ENCODE measurements at places on chromosomes 3 and 15.

DNA sequence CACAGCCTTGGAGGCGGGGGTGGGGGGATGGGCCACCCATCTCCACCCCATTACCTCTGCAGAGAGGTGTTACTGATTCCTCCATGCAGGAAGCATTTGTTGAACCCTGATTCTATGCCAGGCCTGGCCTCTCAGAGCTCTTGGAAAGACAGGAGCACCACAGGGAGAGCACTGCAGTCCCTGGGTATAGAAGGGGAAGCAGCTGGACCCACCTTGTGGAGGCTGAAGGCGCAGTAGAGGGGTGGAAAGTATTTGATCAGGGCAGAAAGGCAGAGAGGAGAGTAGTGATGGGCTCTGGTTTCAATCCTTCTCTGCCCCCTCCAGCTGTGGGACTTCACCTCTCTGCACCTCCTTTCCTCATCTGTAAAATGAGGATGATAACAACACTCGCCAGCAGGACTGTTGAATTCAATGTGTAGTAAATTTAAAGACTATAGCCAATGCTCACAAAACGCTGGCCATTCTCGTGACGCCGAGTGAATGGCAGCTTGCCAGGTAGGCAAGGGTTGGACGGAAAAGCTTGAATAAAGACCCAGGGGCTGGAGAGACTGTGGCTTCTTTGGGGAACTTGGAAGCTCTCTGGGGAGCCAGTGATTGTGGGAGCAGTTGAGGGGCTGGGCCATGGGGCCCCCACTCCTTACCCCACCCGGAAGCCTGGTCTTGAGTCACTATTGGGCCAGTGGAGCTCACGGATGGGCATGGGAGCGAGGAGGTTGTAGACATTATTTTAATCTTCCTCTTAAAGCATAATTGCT lies 8.0 kb upstream of the CCDC33 start:
- DNase-seq: no peak

DNA sequence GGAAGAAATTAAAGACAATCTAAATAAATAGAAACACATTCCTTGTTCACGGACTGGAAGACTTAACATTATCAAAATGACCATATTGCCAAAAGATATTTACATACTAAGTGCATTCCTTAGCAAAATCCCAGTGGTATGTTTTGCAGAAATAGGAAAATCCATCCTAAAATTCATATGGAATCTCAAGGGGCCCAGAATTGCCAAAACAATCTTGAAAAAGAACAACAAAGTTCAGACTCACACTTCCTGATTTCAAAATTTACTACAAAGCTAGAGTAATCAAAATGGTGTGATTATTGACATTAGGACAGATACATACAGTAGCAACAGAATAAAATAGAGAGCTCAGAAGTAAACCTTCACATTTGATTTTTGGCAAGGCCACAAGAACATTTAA lies 515.5 kb downstream of the OCA2 start:
- DNase-seq: no peak

DNA sequence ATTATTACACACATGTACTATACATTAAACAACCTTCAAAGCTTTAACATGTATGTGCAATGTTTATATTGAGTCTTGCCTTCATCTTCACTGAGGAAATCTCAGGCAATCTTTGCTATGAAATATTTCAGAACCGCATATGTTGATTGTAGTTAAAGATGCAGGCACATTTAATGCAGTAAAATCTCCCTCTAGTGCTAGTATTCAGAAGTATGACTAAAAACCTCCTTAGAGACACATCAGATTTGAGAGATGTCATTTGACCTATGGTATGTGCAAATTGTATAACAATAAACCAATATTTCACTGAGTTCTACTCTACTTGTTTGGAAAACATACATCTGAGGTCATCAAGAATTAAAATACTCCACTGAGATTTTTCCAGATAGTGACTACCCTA lies 123.8 kb upstream of the C15orf61 start:
- no peak for DNase-seq

DNA sequence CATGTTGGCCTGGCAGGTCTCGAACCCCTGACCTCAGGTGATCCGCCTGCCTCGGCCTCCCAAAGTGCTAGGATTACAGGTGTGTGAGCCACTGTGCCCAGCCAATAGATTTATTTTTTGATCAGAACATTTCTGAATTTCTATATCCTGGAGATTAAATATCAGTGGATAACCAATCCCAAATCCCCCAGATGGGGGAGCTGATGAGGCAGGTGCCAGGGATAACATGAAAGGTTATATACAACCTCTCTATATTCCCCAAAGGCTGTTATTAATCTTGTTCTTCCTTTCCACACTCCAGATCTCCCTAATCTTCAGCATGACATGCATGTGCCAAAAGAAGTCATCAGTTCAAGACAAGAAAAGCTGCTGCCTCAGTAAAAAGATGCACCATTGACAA lies 112.3 kb downstream of the WDR76 start:
- peak; percentile 44 for DNase-seq

DNA sequence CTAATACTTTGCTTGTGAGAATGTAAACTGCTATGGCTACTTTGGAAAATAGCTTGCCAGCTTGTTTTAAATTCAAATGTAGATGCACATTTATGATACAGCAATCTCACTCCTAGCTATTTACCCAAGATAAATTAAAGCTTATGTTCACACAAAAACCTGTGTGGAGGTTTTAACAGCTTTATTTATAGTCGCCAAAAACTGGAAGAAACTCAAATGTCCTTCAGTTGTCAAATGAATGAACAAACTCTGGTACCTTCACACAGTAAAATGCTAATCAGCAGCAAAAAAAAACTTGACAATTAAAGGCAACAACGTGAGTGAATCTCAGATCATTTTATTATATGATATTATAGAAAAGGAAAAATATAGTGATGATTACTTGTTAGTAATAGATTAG lies 248.6 kb upstream of the NECTIN3 start:
- DNase-seq: no peak

- no peak for DNase-seq
Observed at GRCh38 chr3:182596676-182597410, 196.5 kb upstream of the ATP11B start.

DNA sequence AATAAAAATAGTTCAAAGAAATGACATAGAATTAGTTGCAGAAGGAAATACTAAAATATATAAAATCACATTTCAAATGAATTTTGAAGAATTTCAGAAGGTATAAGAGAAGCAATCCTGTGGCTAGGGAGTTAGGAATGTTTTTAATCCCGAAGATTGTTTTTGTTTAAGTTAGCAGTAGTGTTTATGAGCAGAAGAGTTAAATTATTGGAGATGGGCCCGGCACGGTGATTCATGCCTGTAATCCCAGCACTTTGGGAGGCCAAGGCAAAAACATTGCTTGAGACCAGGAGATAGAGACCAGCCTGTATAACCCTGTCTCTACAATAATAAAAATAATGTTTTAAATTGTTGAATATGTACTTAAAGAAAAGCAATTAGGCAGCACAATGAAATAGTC lies 432.5 kb downstream of the MFSD1 start:
- DNase-seq: no peak

DNA sequence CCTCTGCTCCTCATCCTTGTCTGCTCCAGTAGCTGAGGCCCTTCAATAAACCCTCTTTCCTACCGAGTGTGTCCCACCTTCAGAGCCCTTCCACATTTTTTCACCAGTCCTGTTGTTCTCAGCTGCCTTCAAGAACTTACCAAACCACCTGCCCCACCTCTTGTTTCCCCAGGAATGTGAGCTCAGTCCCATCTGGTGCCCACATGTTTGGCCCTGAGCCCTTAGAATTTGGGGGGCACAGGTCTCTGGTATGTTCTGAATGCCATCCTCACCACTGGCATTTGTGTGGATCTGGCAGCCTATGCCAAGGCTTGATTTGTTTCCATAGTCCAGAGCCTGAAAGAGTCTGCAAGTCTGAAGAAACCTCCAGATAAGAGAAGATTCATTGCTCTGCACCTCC lies 315.2 kb upstream of the PPP2R3A start:
- DNase-seq: no peak

GRCh38 chr3:118534519-118534918 lies 500.1 kb downstream of the IGSF11 start:
- DNase-seq: no peak

DNA sequence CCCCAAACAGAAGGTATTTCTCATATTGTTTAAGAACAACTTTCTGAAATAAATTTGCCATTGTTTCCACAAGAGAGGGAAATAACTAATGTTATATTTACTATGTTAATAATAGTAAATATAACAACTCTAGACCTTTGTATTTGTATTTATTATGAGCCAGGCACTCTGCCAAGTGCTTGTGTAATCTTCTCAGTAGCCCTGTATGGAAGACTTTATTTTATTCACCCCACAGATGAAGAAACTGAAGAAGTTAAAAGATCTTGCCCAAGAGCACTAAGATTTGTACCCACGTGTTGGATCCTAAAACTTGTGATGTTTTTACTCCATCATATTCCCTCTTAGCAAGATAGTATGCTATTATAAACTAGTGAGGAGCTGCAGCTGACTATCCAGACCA lies 12.0 kb upstream of the GNB4 start:
- no peak for DNase-seq

- no peak for DNase-seq
Observed at GRCh38 chr3:192220915-192221314, 506.4 kb downstream of the FGF12 start.

- DNase-seq: no peak
Observed at GRCh38 chr3:79424811-79425210, 343.0 kb downstream of the ROBO1 start.

DNA sequence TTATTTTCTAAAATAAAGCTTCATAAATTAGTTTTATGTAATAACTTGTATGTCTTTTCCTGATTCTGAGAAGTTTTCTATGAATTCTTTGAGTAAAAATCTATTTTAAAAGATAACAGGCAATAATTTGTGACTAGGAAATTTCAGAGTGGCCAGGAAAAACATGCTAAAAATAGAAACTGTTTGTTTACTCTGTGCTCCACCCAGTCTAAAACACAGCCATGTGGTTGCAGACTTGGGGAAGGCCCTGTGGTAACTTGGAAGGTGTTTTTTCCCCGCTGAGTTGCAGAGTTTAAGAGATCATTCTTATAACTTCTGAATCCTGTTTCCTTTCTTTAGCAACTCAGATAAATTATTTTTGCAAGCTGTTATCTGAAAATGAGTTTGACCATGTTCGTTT lies 21.9 kb downstream of the PLCL2 start:
- DNase-seq: no peak

GRCh38 chr3:111568355-111568754 lies 26.4 kb downstream of the CD96 start:
- DNase-seq: no peak

DNA sequence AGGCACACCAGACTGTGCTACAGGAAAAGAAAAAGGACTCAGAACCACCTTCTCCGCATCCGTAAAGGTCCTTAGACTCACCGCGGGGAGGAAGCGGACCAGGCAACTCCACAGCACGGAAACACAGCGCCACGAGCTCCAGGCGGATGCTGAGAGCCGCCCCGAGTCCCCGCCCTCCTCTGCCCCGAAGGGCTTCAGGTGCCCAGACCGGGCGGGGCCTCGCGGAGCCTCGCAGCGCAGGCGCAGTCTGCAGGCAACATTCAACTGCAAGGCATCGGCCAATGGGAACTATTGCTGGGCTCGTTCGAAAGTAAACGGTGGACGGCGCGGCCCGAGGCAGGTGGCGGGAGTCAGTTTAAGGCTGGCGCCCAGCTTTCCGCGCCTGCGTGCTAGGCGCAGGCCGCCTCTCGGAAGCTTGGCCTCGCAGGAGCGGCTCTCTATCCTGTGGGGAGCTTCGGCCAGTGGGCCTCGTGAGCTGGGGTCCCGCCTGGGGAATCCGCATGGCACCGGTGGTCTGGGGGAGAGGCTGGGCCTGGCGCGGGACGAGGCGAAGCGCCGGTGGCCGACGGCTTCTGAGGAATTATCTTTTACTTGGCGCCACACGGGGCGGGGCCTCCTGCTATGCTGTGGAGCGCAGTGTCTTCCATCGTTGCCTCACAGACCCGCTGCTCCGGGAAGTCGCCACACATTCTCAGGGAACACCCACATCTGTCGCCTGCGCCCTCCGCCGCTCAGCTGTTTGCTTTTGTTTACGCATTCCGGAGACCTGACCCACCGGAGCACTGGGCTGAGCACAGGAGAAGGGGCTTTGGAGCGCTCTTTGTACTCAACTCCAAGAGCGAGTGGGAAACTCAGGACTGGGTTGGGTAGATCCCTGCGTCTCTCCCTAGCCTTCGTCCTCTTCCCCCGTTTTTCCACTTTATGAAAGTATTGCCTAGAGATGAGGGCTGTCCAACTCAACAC lies at the start of gene TRIM59:
Gene TRIM59, minus strand, starts transcription at position 151 of the 963 bp plus-strand sequence. CDS start 10,603 bp downstream, outside the sequence.
- no peak for DNase-seq

GRCh38 chr3:89628856-89629670 lies 521.6 kb downstream of the EPHA3 start:
- no peak for DNase-seq

DNA sequence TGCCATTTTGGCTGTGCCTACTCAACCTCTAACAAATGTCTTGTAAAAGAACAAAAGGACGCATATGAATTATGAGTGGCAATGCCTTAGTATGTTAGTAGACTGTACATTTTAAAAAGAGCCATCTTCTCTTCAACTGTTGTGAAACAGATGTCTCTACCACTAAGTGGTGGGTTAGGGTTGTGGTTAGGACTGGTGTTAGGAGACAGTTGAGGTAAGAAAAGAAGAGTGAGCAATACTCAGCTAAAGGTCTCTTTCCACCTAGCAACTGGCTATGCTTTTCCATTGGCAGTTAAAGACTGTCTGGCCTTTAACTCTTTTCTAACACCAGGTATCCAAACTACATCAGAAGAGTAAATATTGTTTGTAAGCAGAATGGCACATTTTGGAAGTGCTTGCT lies 221.7 kb upstream of the TBC1D5 start:
- no peak for DNase-seq

DNA sequence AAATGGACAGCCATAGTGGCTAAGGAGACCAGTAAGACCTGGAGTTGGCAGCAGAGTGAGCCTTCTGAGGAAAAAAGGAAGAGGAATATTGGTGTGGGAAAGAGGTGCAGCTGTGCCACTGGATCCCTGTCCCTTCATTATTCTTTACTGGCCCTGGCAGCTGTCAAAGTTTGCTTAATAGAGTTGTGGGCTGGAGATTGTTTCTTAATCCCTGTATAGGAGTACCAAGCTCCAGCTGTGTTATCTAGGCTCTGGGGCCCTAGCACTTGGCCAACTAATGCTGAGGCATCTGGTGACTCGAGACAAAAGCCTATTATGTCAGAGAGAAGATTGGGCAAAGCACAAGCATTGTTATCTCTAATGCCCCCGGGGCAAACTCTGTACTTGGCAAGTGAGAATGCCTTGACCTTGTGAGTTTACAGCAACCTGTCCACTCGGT lies 61.4 kb downstream of the ZNF609 start:
- DNase-seq: peak; percentile 72

DNA sequence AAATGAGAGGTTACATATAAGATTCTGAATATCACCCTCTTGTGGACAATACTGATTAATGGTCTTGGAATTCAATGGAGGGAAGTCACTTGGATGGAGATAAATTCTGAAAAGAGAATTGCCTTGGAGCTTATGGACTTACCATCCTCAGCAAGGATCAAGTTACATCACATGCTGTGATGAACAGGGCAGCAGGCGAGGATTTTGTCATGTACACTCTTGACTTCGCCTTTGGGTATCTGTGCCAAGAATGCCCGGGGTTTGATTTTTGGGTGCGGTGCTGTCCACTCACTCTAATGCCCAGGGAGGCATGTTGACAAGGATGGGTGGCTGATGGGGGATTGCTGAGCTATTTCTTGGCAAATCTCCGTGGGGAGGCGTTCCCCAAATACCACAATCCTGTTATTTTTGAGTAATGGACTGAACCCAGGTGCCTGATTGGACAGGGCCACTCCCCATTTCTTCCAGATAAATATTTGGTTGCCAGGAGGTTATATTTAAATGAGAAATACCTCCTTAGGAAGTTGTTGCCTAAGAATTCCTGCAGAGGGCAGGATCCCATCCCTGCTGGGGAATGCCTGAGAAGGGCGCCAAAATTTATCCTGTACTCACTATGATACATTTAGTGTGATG lies 96.3 kb downstream of the TPRG1 start:
- DNase-seq: no peak
